ENCODE measurements at places on chromosomes 3 and 15. TPM values are rescaled to one million over a fixed set of nuclear protein-coding genes. Genes with fewer than 3 reads are reported as not detected.

Gene KCNAB1
- not detected for total RNA-seq

Gene GOLGA8Q
- total RNA-seq = 1.0 TPM

Gene GORASP1
- total RNA-seq = 21.6 TPM

Gene THSD4
- total RNA-seq = not detected

Gene DUOX1
- total RNA-seq = 0.11 TPM

Gene KNG1
- total RNA-seq = not detected

Gene CX3CR1
- 1.1 TPM for total RNA-seq

Gene STRIT1
- not detected for total RNA-seq

GRCh38 chr3:109152320-109152719 is 15.8 kb downstream of the C3orf85 start:
- no peak for DNase-seq
- H3K4me1 ChIP-seq = no peaks in the 10 kb centered on the region
- H3K27ac ChIP-seq = no peak overlapping the region
- no peaks in the 10 kb centered on the region for H3K27me3 ChIP-seq
- H3K4me3 ChIP-seq = no peak overlapping the region
- H3K36me3 ChIP-seq = no peaks in the 10 kb centered on the region

DNA sequence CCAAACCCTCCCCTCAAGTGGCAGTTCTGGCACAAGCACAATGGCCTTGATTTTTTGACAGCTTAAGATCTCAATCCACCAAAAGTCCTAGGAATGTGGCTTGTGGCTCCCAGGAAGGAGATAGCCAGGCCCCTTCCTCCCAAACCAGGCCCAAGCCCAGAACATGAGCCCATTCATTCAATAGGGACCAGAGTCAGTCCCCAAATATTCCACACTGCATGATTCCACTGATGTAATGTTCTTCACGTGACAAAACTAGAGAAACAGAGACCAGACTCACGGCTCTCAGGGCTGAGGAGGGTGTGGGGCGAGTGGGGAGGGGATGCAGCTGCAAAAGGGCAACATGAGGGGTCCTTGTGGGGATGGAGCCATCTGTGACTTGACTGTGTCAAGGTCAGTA is 25.5 kb downstream of the ABTB1 start:
- H3K4me3 ChIP-seq = no peak overlapping the region
- DNase-seq = no peak
- no peaks in the 10 kb centered on the region for H3K36me3 ChIP-seq
- H3K27ac ChIP-seq = no peak overlapping the region
- no peaks in the 10 kb centered on the region for H3K27me3 ChIP-seq

DNA sequence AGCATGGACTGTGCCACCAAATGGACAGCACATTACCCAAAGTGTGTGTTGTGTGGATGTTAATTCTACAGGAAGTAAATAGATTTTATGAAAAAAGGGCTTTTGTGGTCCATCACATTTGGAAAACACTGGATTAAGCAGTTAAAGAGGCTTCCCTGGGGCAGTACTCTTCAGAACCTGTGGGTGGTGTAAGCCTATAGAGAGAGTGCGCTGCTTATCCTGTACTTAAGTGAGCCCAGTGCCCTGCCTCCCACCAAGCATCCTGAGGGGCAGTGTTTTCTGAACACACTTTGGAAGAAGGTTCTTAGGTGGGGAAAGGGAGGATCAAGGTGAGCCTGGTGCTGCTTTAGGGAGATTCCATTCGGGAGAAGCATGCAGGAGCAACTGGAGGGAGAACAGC is 10.9 kb downstream of the TTLL3 start:
- no peak overlapping the region for H3K27ac ChIP-seq
- no peak overlapping the region for H3K4me3 ChIP-seq
- H3K4me1 ChIP-seq = no peaks in the 10 kb centered on the region
- H3K36me3 ChIP-seq = peaks cover 3% of the 10 kb centered on the region

DNA sequence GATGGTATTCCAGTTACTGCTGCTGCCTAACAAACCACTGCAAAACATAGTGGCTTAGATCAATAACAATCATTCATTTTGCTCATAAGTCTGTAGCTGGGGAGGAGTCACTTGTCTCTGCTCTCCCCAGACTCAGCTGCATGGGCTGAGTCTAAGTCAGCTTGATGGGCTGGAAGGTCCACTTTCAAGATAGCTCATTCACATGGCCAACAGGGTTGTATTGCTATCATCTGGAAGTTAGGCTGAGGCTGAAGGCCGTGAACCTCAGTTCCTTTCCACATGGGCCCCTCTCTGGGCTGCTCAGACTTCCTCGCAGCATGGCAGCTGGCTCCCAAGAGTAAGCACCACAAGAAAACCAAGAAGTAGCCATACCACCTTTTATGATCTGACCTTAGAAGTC is 28.7 kb upstream of the BFSP2 start:
- H3K36me3 ChIP-seq = no peaks in the 10 kb centered on the region
- no peaks in the 10 kb centered on the region for H3K4me1 ChIP-seq
- no peak overlapping the region for H3K27ac ChIP-seq
- no peaks in the 10 kb centered on the region for H3K27me3 ChIP-seq

- no peaks in the 10 kb centered on the region for H3K36me3 ChIP-seq
- H3K4me1 ChIP-seq = no peaks in the 10 kb centered on the region
- H3K27me3 ChIP-seq = no peaks in the 10 kb centered on the region
- no peak overlapping the region for H3K27ac ChIP-seq
- H3K4me3 ChIP-seq = no peak overlapping the region
These were observed 21.6 kb upstream of the CNBP start for GRCh38 chr3:129205109-129205832.

DNA sequence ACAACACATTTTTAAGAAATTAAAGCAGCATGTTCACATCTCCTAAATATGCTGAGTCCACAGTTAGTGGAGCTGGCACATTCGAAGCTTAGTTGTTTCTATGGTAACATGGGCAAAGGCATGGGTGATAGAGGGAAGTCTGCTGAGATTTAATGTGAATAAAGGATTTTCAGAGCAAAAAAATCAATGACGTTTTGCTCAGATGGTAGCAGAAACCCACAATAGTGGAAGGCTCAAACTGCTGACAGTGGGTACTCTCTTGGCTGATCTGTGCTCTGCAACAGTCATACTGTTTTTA is 795.1 kb upstream of the ARPP21 start:
- H3K36me3 ChIP-seq = no peaks in the 10 kb centered on the region
- DNase-seq = no peak
- H3K27ac ChIP-seq = no peak overlapping the region
- no peak overlapping the region for H3K4me3 ChIP-seq
- H3K27me3 ChIP-seq = no peaks in the 10 kb centered on the region

DNA sequence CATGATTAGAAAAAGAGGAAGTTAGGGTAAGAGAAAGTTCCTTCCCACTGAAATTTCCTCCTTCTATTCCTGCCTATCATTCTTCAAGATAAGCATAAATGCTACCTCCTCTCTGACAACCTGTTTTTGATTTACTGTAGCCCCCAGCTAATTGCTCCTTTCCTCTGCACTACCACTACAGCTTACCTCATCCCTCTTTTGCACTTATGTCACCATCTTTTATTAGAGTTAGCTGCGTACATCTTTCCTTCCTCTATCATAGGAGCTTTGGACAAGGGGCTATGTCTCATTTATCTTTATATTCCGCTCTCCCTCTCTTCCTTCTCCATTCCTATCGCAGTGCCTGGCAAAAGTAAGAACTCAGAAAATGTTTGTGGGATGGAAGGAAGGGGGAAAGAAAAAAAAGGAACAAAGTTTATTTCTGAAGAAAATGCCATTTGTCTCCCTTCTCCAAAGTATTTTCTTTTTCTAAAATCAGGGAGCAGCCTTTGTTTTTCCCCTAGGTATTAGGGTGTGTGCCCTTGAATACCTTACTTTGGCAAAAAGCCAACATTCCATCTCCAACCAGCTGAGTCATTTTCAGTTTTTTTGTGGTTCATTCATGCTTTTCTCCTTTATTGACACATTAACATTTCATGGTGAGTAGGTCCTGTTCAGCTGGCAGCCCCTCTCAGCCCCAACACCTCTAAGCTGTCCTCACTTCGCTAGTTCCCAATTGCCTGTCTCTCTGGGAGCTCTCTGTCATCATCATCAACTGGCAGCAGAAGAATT is 87.6 kb upstream of the SOX2 start:
- no peaks in the 10 kb centered on the region for H3K36me3 ChIP-seq
- no peak for DNase-seq
- no peak overlapping the region for H3K27ac ChIP-seq
- no peaks in the 10 kb centered on the region for H3K27me3 ChIP-seq
- H3K4me3 ChIP-seq = no peak overlapping the region

GRCh38 chr3:133115176-133115575 is 77.0 kb downstream of the TMEM108 start:
- no peak for DNase-seq
- no peak overlapping the region for H3K27ac ChIP-seq
- H3K4me3 ChIP-seq = no peak overlapping the region
- H3K4me1 ChIP-seq = no peaks in the 10 kb centered on the region
- no peaks in the 10 kb centered on the region for H3K27me3 ChIP-seq
- H3K36me3 ChIP-seq = no peaks in the 10 kb centered on the region

DNA sequence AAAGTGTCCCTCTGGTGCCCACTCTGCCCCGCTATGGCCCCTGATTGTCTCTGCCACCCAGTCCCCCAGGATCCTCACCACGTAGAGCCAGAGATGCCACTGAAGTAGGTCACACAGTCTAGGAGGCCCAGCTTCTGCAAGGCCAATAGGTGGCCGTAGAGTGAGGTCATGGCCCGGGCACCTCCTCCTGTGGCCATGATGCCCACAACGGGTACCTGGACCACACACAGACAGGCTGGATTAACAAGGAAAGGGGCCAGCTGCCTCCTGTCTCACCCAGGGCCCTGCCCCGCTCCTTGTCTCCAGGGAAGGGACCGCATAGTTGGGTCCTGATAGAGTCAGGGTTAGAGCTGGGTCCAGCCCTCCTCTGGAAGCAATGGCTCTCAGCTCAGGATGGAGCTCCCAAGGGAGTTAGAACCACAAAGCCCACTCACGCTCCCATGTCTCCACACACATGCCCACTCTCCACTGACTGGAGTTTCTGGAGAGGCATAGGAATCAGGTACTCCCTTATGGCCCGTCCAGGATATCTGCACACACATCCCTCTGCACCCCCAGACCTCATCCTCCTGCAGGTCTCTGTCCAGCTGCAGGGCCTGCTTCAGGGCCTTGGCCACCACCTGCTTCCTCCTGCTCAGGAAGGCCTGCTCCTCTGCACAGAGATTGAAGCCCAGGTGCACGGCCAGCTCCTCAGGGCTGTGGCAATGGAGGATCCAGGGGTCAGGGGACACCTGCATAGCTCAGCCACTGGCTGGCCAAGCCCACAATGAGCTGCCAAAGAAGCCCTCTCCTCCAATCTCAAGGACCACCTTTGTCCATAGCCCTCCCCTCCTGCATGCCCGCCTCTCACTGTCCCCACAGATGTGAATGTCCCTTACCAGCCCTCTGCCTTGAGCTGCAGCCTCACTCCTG is 13.2 kb downstream of the PLA2G4D start:
- H3K36me3 ChIP-seq = no peaks in the 10 kb centered on the region
- no peak overlapping the region for H3K4me3 ChIP-seq
- H3K27me3 ChIP-seq = peaks cover 4% of the 10 kb centered on the region
- H3K4me1 ChIP-seq = peaks cover 8% of the 10 kb centered on the region
- no peak overlapping the region for H3K27ac ChIP-seq

DNA sequence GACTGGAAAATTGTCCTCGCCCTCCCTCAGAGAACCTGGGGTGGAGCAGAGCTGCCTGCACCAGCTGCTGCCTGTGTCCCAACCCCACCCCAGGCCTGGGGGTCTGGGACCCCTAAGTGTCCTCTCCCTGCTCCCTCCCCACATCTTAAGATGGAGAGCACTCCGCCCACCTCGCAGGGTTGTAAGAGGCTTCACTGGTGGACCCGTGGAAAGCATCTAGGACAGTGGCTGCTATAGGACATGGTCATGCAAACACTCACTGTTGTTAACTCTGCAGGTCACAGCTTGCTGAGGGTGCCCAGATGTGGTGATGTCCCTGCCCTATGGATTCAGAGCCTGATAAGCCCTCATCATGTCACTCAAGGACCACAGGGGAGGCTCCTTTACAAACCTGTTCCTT is 62.0 kb upstream of the ARNT2 start:
- H3K4me3 ChIP-seq = no peak overlapping the region
- H3K27me3 ChIP-seq = peaks cover 3% of the 10 kb centered on the region
- H3K27ac ChIP-seq = no peak overlapping the region
- H3K36me3 ChIP-seq = no peaks in the 10 kb centered on the region
- H3K4me1 ChIP-seq = no peaks in the 10 kb centered on the region
- DNase-seq = no peak

- no peak for DNase-seq
- H3K4me1 ChIP-seq = peaks cover 69% of the 10 kb centered on the region
- H3K27ac ChIP-seq = peak overlapping the region; percentile 63
- no peaks in the 10 kb centered on the region for H3K27me3 ChIP-seq
These were observed 71.9 kb upstream of the MBNL1 start for GRCh38 chr3:152196782-152197181.

- H3K4me3 ChIP-seq = no peak overlapping the region
- DNase-seq = no peak
- no peaks in the 10 kb centered on the region for H3K27me3 ChIP-seq
- no peak overlapping the region for H3K27ac ChIP-seq
- H3K4me1 ChIP-seq = no peaks in the 10 kb centered on the region
- H3K36me3 ChIP-seq = no peaks in the 10 kb centered on the region
These were observed 212.2 kb upstream of the LRRN1 start for GRCh38 chr3:3586843-3587646.

DNA sequence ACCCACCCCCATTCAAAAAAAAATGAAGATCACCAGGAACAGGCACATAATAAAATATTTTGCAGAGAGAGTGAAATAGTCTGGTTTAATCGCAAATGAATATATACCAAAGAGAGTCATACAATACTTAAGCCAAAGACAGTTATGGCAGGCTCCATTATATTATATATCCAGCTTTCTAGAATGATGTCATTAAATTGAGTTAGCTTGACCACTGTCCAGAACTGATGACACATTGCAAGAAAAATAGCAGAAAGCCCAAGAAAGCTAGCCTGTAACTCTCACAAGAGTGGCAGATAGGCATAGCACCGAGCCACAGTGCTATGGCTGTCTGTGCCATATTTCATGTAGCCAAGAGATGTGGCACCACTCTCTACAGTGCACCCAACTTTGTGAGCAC is 231.9 kb upstream of the SEMA6D start:
- H3K4me3 ChIP-seq = no peak overlapping the region
- H3K27me3 ChIP-seq = no peaks in the 10 kb centered on the region
- no peaks in the 10 kb centered on the region for H3K4me1 ChIP-seq
- H3K27ac ChIP-seq = no peak overlapping the region
- no peak for DNase-seq

GRCh38 chr15:84552896-84553295 is 47.9 kb upstream of the ZSCAN2 start:
- DNase-seq = no peak
- no peak overlapping the region for H3K27ac ChIP-seq
- peaks cover 4% of the 10 kb centered on the region for H3K4me1 ChIP-seq
- H3K36me3 ChIP-seq = no peaks in the 10 kb centered on the region
- H3K4me3 ChIP-seq = no peak overlapping the region

DNA sequence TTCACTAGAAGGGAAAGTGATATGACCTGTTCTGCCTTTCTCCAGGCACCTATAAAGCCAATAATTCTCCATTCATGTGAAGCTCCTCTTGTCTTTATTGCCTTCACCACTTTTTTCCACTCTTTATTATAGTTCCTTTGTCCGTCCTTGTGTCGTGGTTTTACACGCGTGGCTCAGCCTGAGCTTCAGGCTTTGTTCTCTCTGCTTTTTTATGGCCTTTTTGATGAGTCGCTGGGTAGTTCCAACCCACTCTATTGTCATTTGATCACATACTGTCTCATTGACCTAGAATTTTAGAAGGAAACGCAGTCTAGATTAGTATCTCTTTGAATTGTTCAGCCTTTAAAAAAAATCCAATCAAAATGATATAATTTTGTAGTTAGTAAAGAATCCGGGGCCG is 403.2 kb downstream of the PTPRG start:
- no peaks in the 10 kb centered on the region for H3K27me3 ChIP-seq
- H3K4me3 ChIP-seq = no peak overlapping the region
- no peak overlapping the region for H3K27ac ChIP-seq
- DNase-seq = no peak

GRCh38 chr15:60299452-60300047 is 98.2 kb downstream of the ANXA2 start:
- no peaks in the 10 kb centered on the region for H3K27me3 ChIP-seq
- H3K27ac ChIP-seq = no peak overlapping the region
- H3K36me3 ChIP-seq = no peaks in the 10 kb centered on the region
- no peaks in the 10 kb centered on the region for H3K4me1 ChIP-seq
- no peak overlapping the region for H3K4me3 ChIP-seq
